Amygdala (tissue), 56 donors: ENCODE measurements at places on chromosomes 6 and 20.

GRCh38 chr20:59747671-59748515 lies 143.6 kb downstream of the PHACTR3 start:
- no peak for DNase-seq

DNA sequence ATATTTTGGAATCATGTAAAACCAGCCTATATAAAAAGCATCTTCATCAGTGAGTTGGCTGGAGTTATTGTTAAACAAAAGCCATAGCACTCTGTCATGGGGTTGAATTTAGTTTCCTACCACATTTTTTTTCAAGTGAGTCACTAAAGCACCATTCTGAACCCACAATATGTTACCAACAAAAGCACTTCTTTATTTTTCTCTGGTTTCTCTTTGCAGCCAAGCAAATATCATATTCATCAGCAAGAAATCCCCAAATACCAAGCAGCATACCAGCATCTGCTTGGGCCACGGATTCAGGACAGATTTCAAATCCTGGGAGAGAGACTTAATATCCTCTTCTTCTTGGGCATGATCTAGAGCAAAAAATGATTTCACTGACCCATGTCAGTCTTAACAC lies 441.4 kb downstream of the BCKDHB start:
- no peak for DNase-seq

DNA sequence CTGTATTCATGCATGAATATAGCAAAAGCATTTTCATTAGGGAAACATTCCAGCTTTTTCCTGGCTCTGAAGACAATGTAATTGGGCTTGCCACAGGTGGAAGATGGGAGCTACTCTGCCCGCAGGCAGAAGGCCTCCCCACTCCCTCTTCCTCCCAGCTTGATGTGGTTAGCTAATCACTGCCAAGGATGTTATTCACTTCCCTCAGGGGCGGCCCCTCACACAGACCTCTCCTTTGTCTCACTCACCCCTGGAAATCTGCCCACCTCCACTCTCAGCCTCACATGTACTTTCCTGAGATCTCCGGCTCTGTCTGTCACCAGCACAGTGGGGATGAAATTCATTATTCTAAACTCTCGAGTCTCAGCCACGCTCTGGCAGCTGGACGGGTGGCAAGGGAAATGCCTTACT lies 100.7 kb downstream of the ANKRD60 start:
- no peak for DNase-seq

DNA sequence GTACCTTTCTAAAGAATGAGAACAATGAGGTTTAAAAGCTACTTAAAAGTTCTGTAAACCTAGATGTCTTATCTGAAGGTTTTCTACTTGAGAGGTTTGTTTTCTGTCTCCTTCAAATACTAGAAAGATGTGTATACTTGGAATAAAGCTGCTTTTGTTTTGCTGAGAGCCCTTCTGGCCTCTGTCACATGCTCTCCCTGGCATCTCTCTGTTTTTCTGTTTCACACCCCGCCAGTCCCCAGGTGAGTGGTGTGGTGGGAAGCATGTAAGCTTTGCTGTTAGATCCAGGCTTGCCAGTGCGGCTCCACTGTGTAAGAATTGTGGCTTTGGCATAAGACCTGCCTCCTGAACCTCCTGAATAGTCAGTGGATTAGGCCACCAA lies 56.8 kb downstream of the SNX9 start:
- DNase-seq: peak; percentile 61

DNA sequence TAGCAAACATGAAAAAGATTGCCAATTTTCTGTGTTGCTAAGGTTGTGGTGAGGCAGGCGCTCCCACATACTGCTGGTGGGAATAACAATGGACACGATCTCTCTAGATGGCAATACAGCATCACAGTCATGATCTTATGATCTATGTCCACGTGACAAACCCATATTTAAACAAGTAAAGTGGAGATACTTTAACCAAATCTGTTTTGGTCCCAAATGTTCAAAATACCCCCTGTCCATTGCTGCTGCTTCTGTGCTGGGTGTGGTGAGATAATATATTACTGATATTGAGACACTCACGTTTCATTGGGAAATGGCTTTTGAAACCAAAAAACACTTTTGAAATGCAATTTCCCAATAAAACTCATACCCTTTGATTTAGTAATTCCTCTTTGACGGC lies 23.0 kb downstream of the SIRPD start:
- DNase-seq: no peak

GRCh38 chr6:29403801-29404200 lies 8.4 kb downstream of the OR12D2 start:
- DNase-seq: no peak

DNA sequence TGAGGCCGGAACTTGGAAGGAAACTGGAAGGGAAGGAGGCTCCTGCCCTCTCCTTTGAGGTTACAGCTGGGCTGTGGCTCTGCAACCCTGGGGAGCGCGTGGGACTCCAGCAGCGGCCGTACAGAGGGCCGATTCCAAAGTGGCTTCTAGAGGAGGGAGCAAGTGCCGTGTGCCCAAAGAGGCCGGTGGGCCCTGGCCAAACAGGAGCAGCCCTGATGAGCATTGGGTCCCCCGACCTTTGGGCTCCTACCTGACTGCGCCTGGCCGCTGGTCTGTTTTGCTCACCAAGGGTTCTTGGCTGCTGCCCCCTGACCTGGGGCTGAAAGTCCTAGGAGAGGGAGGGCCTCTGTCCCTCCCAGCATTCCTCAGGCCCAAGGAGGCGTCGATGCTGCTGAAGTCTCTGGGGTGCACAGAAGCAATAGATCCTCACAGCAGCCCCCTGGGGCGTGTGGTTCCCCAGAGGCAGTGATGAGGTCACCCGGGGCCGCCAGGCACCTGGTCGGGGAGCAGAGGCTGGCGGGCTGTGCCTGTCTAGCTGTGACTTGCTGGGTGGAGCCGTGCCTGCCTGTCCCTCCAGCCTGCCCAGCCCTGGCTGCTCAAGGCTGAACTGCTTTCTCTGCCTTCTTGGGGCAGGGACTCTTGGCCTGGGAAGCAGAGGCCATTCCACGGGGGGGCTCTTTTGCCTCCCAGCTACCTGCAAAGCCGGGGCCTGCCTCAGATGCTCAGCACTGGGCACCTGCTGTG lies 9.8 kb downstream of the RBM38 start:
- no peak for DNase-seq
